ENCODE measurements at places on chromosomes 13 and 19.

DNA sequence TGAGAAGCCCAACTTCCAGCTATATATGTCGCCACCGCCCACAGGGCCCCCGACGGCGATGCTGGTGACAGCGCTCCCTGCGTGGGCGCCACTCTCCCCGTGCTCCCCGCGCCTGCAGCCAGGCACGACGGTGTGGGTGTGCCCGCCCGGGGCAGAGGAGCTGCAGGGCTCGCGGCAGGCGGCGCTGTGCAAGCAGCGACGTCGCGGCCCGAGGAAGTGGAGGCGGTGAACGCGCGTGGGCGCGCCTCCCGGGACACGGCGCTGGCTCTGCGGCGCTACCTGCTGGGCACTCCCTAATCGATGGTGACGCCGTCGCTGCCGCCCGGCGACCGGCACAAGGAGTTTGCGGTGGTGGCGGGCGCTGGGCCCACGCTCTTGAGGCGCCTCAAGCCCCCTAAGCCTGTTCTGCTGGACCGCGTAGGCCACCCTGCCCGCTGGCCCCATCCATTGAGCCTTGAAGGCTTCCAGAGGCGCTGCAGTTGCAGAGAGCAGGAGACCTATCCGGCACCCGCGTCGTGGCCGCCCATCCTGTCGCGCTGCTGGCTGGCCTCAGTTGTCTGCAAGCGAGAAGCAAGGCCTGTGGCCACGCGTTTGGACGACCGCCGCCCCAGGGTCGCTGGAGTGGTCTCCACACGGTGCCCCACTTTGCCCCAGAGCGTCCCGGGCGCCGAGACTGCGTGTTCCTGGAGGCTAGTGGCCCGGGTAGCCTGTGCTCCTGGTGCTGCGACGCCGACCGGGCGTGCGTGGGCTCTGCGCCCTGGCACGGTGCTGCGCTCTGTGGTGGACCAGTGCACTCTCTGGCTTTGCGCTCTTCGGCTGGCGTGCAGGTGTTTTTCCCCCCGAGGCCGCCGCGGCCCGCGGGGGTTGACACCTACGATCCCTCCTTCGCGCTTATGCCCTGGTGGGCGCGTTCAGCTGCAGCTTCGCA lies 23.1 kb downstream of the LRFN3 start:
- DNase-seq: no peak

DNA sequence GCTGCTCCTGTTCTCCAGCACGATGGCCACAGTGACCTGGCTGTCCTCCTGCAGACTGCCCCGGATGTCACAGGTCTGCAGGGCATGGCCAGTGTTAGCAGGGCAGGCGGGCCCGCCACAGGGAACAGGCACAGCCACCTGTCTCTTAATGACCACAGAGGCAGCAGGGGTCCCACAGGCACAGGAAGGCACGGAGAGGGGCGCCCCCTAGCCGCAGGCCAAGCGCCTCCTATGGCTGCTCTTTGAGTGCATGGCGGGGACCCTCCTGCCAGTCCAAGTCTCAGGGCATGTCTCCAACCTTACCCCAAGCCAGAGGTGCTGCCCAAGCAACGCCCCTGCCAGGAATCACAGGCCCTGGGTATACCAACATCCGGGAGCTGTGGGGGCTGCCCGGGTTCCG lies 14.1 kb downstream of the IZUMO4 start:
- no peak for DNase-seq

DNA sequence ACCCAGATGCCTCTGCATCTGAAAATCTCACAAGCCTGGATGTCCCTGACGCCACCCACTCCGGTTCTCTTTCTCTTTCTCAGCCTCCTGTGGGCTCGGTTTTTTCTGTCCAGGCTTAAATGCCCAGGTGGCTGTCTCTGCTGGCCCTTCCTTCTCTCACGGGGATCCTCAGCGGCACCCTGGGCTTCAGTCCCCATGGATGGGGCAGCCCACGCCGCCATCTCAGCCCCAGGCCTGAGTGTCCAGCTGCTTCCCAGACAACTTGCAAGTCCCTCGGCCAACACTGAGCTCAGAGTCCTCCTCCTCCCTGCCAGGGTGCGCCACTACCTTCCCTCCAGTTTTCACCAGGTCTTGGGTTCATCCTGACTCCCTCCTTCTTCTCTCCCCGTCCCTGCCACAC lies 6.4 kb downstream of the FBN3 start:
- no peak for DNase-seq

DNA sequence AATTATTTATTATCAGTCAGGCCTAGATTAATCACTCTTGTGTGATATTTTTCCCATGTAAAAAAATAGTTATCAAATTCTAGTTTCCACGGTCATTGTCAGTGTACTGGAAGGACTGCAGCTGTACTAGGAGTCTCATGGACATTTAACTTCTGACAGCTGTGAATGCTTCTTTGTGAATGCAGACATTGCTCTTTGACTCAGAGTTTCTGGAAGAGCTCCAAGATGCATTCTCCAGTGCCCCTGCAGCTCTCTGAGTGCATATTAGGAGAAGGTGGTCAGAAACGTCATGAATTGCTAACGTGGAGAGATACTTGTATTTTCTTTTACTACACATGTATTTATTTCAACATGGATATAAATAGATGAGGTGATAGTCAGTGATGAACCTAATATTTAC lies 9.7 kb upstream of the SLITRK5 start:
- DNase-seq: no peak

DNA sequence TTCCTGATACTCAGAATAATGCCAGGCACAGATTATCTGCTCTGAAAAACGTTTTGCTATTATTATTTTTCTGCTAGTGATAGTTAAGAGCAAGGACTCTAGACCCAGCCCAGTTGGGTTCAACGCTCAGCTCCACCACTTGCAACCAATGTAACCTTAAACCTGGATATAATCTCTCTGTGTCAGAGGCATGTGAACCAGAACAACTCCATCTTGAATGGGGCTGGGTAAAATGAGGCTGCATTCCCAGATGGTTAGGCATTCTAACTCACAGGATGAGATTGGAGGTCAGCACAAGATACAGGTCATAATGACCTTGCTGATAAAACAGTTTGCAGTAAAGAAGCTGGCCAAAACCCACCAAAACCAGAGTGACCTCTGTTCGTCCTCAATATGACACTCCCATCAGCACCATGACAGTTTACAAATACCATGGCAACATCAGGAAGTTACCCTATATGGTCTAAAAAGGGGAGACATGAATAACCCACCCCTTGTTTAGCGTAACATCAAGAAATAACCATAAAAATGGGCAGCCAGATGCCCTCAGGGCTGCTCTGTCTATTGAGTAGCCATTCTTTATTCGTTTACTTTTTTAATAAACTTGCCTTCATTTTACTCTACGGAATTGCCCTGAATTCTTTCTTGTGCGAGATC lies 13.6 kb downstream of the FAM187B start:
- no peak for DNase-seq

GRCh38 chr13:104983601-104984000 lies 1551.9 kb downstream of the EFNB2 start:
- DNase-seq: no peak

DNA sequence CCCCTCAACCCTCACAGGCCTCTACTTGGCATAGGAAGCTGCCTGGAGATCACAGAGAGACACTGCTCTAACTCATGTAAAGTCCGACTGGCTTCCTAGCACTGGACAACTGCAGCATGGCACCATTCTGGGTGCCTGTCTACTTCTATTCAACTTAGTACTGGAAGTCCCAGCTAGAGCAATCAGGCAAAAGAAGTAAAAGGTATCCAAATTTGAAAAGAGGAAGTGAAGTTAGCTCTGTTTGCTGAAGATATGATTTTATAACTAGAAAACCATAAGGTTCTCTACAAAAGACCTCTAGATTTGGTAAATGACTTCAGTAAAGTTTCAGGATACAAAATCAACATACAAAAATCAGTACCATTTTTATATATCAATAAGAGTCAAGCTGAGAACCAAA lies 1017.6 kb downstream of the PCDH9 start:
- no peak for DNase-seq

- no peak for DNase-seq
Measured at GRCh38 chr19:50722201-50723013, 757 bp upstream of the CLEC11A start.

DNA sequence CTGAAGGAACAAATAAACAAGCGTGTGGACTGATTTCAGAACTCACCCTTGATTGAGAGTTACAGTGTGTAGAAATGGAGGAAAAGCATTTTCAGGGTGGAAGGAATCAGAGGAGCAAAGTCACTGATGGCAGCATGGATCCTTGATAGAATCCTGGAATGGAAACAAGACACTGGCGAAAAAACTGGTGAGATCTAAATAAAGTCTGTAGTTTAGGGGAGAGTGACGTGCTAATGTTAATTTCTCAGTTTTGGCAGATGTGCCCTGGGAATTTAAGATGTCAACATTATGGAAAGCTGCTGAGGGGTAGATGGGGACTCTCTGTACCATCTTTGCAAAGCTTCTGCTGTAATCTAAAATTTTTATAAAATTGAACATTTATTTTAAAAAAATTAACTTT lies 378.0 kb downstream of the UQCRFS1 start:
- DNase-seq: no peak
